ENCODE measurements at places on chromosomes 1 and 21.

- peak; percentile 64 for DNase-seq
These were observed 32.9 kb upstream of the DIPK1A start for GRCh38 chr1:92994105-92994712.

DNA sequence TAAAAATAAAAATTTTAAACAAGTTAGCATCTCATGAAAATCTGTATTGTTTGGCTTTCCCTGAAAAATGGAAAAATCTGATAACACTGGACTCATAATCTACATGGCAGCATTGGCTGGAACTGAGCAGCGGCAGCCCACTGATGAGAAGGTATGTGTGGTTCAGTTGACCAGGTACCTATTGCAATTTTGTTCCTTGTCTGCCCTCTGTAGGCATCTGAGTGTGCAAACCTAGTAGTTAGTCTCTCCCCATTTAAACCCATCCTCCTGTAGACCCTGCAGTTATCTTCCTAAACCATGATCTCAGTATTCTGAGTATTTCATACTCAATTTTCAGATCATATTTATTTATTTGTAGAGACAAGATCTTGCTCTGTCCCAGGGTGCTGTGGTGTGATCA is 59.4 kb upstream of the SERBP1 start:
- no peak for DNase-seq

- DNase-seq: no peak
These were observed 290.3 kb upstream of the SGIP1 start for GRCh38 chr1:66243548-66244130.

DNA sequence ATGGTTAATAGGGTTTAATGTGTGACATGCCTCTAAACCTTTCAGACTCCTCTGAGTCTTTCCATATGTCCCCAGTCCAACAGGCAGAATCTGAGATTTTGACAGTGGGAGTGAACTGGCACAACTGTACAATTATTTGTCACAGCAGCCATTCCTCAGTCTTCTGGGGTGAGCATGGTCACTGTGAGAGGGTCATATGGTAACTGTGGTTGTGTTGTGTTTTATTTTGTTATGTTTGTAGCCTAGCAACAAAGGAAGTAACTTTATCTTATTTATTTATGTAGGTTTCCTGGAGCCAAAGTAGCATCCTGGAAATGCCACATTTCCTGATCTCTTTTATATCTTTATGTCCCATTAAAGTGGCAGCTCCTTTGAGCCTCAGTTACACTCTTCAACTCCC is 1067.9 kb downstream of the TTLL7 start:
- no peak for DNase-seq

All from activated gamma-delta T cell treated with anti-CD3 and anti-CD28 coated beads, Interleukin-2, amount 50 U/mL, for 16 hours (primary cell).